ENCODE measurements at places on chromosomes 2 and 18.

GRCh38 chr2:230130668-230131364 lies 62.1 kb upstream of the SLC16A14 start:
- DNase-seq, result no peak

DNA sequence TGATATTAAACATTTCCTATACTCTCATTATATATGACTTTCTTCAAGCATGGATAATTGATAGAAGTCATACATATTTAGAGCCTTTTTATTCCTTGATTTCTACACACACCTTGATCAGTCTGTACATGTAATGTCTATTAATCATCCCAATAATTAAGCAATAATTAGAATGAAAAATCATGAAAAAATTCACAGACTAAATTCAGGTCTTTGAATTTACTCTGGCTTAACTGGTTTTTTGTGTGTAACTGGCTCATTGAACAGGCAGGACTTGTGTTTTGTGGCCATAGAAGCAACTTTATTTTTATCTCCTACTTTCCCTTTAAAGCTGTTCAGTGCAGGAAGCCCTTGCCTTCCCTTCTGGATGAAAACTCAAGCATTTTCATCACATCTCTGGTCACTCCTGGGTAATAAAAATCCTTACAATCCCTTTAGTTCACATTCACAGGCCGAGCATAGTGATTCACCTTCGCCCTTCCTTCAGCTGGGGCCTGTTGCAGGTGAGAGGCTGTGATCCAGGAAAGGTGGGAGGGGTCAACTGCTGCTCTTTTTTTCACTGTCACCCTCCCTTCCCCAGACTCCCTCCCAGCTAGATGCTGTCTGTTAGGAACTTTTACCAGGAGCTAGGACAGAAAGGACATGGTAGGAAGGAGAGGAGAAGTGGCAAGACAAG lies 58.0 kb upstream of the ITSN2 start:
- no peak for DNase-seq

GRCh38 chr2:95300450-95300849 lies 3.3 kb downstream of the KCNIP3 start:
- peak; percentile 69 for DNase-seq

DNA sequence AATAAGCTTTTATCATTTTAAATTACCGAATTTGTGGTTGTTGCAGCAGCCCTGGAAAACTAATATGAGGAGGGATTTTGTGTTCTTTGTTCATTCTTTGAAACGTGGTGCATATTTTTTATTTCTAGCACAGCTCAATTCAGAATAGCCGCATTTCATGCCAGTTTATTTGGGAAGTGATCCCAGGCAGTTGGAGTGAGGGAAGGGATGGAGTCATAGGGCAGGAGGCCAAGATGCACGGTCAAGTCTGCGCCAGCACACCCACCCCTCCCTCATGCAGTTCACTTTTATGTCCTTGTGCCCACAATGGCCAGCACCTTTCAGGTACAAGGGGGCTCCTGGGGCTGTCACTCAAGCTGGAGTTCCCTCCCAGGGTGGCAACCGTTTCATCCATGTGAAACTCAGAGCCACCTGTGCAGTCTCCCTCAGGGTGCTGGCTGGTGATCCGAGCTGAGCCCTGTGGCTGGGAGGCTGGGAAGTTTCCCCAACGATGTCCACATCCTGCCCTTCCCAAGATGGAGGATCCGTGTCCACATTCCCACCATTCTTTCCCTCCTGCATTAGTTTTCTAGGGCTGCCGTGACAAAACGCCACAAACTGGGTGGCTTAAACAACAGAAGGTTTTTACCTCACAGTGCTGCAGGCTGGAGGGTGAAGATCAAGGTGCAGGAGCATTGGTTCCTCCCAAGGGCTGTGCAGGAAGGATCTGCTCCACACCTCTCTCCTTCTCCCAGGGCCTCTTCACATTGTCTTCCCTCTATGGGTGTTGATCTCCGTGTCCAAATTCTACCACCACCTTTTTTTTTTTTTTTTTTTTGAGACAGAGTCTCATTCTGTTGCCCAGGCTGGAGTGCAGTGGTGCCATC lies 68.5 kb upstream of the ITGA6 start:
- DNase-seq, result no peak

DNA sequence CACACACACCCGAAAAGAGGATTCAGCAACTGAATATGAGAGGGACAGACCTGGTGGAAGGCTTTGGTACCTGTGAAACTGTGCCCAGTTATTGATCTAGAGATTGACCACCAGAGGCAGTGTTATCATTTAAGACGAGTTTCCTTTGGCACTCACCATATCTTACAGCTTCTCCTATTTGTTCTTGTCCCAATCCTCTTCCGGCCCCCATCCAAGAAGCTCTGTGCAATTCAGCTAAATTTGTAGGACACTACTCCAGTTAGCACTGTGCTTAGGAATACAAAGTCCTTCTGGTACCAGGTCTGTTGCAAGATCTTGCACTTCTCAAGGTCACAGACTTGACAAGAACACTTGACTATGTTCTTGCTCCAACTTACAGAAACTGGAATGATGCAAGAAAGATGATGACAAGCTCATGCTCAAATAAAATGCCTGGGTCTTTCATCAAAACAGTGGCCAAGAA lies 177.7 kb downstream of the TMEM247 start:
- no peak for DNase-seq

- no peak for DNase-seq
These were observed 104.1 kb downstream of the DLGAP1 start for GRCh38 chr18:4351005-4351404.

GRCh38 chr2:83565626-83566025 lies 893.5 kb downstream of the SUCLG1 start:
- no peak for DNase-seq

DNA sequence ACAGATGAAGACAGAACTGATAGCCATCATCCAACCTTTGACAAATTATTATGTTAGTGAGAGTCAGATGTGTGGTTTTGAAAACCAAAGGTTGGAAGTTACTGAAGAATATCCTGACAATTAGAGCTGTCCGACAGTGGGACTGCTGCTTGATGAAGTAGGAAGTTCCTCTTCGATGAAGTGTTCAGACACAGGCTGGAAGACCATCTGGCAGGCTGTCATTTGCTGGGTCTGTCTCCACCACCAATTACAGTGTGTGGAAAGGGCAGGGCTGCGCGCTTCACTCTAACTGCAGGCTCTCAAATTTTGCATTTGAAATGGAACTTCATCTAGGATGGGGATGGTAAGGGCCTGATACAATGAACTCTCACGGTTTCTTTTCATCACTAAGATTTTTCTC lies 313.8 kb downstream of the PIK3C3 start:
- no peak for DNase-seq

GRCh38 chr18:48334845-48335244 lies 74.3 kb downstream of the ZBTB7C start:
- DNase-seq, result no peak
